SK-N-SH (cell line): ENCODE measurements at places on chromosomes 6 and 20.
A peak's percentile ranks its signal among the peaks of the same experiment; 100 is the strongest.

DNA sequence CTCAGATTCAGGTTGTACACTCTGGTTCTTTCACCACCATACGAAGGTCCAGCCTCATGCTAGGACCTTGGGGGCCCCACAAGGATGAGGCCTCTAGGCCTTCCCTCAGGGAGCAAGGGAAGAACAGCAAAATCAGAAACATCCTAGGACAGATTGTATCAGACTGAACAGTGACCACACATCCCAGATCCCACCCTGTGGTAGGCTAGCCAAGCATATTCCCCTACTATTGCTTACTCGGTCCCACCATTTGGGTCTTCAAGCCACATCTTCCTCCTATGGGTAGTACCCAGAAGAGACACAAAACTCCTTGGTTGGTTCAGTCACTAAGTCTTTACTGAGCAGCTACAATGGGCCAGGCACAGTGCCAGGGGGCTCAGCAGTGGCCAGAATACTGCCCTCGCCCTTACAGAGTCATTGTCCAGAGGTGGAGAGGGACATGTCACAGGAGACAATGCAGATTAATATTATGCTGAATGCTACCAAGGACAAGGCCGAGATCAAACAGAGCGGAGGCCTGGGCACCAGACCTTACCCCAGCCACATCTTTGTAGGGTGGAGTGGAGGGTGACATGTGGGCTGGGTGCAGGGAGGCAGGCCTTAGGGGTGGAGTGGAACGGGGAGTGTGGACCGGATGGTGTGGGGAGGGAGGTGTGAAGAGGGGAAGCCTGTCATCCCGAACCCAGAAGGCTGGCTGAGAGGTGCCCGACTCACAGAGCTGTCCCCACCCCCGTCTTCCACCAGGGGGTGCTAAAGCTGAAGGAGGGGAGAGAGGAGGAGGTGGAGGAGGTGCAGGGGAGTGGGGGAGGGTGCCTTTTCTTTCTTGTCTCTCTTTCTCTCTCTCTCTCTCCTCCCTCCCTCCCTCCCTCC is 6.8 kb upstream of the MAPK13 start:
- DNase-seq, result peak; percentile 89

GRCh38 chr6:84854811-84855400 is 90.5 kb upstream of the TBX18 start:
- peak; percentile 1 for DNase-seq

DNA sequence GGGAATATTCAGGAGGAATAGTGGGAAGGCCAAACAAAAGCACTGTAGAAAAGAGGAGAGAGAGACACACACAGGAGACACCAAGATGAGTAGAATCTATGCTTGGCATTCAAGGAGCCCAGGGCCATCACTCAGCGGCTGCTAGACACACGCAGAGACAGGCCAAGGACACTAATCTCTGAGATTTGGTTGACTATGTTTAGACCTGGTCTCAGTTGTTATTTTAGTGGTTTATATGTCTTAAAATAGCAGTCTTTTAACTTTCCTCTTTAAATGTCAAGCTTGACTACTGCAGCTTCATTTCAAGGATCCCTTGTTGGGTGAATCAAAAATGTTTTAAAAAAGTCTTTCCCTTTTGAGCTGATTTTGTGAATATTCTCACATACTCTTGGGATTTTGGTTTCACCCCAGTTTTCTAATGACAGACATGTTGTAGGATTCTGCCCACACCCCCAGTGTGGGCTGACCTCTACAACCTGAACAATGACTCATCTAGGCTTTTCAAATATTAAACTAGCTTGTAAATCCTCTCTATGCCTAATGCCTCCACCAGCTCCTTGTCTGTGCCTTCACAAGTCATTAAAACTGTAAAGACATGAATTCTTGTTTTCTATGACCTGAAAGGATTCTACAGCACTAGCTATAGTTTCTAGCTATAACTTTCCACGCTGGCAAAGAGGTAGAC is 142.7 kb upstream of the EXOC2 start:
- no peak for DNase-seq

GRCh38 chr6:47256361-47256760 is 53.3 kb downstream of the TNFRSF21 start:
- no peak for DNase-seq

DNA sequence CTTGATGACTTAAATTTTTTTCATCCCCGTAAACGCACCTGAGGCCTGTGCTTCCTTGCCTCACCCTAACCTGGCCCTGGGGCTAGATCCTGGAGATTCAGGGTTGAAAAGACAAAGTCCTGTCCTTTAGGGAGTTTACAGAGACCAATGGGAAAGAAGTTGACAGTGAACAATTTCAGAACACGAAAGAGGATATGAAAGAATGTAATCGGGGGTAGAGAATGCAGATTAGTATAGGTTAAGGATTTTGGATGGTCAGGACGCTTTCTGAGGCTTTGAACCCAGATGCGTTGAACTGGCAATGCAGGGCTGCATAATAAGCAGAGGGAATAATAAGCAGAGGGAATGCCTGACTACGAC is 1.7 kb upstream of the FBXO5 start:
- no peak for DNase-seq

DNA sequence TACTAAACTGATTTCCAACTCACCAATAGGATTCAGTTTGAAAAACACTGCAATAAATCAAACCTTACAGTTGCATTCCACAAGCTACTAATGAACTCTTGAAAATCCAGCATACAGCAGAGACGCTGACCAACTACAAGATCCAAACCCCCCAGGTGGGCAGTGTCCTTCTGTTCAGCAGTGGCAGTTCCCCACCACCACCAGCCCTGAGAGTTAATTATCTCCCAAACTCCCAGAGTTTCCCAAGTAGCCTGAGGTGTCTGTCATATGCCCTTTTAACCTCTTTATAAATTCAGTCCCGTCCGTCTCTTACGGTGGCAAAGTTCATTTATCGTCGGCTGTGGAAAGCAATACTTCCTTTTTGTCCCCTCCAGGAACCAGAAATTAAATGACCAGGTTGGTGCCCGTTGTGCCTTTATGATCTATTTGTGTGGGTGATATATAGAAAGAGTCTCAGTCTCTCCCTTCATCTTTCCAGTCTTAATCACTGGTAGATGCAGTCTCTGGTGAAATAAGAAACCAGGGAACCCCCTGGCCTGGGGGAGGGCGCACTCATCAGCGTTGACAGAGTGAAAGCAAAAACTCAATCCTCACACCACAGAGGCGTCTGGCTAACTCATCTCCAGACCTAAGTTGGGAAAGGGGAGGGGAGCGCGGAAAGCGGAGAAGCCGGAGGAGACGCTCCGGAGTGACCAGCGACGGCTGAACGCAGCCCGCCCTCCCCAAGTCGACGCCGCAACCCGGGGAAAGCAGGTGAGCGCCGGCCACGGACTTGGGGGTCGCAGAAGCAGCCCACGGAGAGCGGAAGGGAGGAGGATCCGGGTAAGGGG is 717 bp downstream of the MRPL14 start:
- peak; percentile 30 for DNase-seq

DNA sequence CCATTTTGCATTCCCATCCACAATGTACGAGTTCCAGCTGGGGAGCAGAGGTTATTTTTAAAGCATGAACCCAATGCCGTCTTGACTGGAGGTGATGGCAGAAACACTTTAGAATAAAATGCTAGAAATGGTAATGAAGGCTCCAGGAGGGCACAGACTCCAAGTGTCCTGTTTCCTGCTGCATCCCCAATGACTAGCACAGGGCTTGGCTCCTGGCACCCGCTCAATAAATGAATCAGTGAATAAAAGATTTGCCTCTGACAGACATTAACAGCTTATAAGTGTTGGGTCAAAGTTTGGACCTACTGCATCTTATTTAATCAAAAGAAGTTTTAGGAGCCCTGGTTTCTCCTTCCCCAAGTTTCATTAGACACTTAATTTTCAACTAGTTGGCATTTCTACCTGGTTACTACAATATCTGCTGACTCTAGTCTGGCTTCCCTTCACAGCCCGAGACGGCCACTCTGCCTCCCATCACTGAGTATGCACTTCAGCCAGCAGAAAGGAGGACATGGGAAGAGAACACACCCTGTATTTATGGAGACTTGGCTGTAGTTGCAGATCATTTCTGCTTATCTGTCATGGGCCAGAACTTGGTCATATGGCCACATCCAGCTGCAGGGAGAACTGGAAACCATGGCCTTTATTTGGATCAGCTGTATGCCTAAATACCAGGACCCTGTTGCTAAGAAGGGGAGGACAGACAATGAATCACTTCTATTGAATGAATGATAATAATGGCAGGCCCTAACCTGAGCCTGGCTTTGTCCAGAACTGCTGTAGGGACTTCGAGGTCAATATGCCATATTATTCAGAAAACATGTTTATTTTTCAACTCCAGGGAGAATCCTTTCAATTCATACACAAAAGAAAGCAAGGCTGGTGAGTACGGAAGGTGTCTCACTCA is 63.1 kb downstream of the TTI1 start:
- DNase-seq, result no peak

DNA sequence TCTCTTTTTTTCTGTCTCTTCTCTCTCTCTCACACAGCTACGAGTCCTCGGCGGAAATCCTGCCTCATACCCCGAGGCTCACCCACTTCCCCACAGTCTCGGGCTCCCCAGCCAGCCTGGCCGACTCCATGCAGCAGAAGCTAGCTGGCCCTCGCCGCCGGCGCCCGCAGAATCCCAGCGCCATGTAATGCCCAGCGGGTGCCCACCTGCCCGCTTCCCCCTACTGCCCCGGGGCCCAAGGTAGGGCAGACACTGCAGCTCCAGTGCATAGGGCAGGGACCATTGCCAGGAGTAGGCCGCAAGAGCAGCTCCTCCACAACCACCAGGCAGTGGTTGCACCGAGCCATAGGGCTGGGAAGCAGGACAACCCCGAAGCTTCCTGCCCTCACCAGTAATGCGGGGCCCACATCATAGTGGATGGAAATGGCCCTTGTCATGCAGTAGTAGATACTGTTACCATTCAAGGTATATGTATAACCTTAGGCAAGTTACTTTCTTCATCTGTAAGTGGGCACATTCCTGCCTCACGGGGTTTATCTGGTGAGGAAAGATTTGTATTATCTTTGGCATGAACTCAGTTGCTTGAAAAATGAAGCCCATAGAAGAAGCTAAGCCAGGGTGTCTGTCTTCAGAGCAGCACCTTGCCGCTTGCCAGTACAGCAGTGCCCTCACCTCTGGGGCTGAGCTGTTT is 36.9 kb upstream of the ID1 start:
- no peak for DNase-seq

DNA sequence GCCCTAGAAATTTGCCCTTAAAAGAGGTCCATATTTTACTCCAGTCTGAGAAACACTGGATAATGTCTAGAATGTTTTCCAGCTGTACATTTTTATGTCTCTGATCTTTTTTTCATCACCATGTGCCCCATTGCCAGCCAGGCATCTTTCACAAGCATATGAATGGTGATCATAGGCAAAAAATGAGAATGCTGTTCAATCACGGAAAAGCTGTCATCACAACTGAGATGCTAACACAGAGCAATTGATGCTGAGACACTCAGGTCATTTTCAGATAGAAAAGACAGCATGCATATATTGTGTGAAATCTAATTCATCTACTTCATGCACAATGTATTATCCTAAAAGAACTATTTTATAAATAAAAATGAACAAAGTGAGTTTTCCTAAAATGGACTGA is 41.6 kb downstream of the CGA start:
- DNase-seq, result no peak
